CD8-positive, alpha-beta T cell (primary cell): ENCODE measurements at places on chromosomes 4 and X.

- DNase-seq: no peak
These were observed 32.7 kb downstream of the METAP1 start for GRCh38 chr4:99028187-99028586.

- no peak for DNase-seq
These were observed 689.1 kb upstream of the DIAPH2 start for GRCh38 chrX:95995583-95995982.

GRCh38 chr4:39855909-39856512 is 121.7 kb downstream of the PDS5A start:
- no peak for DNase-seq

GRCh38 chrX:40468033-40468846 is 112.5 kb upstream of the ATP6AP2 start:
- DNase-seq: peak; percentile 54

GRCh38 chr4:90816754-90817153 is 689.6 kb downstream of the CCSER1 start:
- DNase-seq: no peak

- DNase-seq: no peak
These were observed 71.5 kb upstream of the EDNRA start for GRCh38 chr4:147409350-147409749.

- no peak for DNase-seq
These were observed 595.7 kb upstream of the POU3F4 start for GRCh38 chrX:82912382-82912781.

- no peak for DNase-seq
These were observed 210.7 kb downstream of the PPP1R2C start for GRCh38 chrX:42567268-42567667.

DNA sequence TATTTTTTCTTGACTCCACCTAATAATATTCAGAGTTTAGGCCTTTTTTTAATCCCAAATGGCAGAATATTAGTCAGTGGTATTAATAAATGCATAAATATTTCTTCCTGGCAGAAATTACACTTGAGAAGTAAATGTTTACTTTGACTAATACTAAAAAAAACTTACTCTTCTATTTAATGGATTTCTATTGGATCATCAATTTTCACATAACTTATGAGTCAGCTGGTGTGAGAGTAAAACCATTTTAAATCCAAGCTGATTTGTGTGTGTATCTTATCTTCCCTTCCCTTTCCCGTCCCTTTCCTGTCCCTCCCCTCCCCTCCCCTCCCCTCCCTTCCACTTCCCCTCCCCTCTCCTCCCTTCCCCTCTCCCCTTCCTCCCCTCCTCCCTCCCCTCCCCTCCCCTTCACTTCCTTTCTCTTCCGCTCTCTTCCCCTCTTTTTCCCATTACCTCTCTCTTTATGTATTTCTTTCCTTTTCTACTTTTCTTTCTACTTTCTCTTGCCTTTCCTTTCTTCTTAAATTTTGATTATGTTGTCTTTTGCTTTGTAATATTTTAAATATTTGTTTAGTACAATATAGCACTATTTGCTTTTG is 630.1 kb upstream of the EPHA5 start:
- DNase-seq: no peak

GRCh38 chrX:153926552-153926857 is 441 bp upstream of the ARHGAP4 start:
- DNase-seq: no peak

DNA sequence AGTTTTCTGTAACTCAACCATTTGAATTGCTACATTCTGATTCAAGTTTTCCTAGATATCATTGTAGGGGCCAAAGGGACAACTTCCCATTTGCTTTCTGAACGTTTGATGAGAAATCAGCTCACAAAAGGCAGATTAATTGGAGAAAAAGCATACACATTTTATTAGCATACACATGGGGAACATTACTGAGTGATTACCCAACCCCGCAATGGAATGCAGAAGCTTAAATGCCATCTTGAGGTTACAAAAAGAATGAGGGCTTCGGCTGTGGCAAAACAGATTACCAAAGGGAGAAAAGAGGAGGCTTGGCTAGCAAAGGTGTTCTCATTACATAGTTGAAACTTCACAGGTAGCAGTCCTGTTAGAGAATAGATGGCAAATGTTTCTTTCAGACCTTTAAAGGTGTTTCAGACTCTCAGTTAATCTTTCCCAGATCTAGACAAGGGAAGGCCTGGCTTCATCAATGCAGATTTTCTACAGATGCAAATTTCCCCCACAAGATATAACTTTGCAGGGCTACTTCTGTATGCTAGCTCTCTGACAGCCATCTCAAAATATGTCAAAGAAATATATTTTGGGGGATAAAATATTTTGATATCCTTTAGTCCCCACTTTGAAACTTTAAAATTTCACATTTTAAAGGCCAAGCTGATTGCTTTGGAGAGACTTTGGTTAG is 26.5 kb upstream of the HERC6 start:
- no peak for DNase-seq

DNA sequence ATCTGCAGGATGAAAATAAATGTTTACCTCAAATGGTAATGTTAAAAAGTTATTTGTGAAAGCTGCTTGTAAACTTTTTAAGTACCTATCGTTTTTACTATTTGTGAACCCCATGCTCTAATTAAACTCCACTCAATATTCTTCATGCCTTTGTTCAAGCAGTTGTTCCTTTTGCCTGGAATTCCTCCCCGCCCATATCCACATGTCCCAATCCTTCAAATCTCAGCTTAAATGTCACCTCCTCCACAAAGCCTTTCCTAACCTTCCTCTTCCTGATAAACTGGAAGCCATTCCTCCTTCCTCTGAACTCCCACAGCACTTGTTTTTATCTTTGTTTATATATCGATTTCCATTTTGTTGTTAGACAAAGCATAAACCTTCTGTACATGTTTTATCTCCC is 2.4 kb downstream of the MORC4 start:
- DNase-seq: no peak
